ENCODE measurements at places on chromosomes 4 and X.
A peak's percentile ranks its signal among the peaks of the same experiment; 100 is the strongest.

DNA sequence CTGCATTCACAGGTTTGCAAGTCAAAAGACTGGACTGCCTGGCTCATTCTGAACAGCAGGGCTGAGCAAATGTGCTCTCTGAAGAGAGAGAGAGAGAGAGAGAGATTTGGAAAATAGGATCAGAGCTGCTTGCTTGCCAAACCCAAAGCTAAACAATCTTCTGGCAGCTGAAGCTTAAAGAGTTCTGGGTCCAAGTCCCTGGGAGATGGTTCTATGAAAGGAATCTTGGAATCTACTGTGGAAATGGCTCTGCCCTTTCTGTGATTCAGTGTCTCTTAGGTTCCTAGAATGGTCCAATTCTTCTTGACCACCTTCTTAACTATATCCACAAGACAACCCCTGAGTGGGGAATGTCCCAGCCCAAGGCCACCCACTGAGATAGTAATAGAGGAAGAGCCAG is 66.1 kb upstream of the EFNB1 start:
- DNase-seq = no peak

DNA sequence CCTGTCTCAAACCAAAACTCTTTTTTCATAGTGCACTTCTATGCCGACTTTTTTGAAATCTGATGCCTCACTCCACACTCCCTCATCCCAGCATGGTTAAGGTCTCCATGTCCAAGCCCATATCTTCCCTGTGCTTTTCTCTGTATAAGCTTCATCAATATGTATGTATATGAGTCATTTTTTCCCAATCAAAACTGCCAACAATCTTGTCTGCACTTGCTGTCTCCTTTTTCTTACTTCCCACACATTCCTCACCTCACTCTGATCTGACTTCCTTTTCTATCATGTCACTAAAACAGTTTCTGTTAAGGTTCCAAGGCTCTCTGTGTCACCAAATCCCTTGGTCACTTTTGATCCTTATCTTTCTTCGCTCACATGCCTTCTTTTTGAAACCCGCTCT is 88.2 kb upstream of the GPR50 start:
- DNase-seq = no peak

GRCh38 chr4:183876268-183876934 is 28.7 kb upstream of the STOX2 start:
- DNase-seq = peak; percentile 77

- DNase-seq = no peak
Observed at GRCh38 chr4:117640836-117641235, 393.4 kb upstream of the NDST3 start.

- DNase-seq = no peak
Observed at GRCh38 chr4:6748286-6748685, 32.3 kb downstream of the BLOC1S4 start.

DNA sequence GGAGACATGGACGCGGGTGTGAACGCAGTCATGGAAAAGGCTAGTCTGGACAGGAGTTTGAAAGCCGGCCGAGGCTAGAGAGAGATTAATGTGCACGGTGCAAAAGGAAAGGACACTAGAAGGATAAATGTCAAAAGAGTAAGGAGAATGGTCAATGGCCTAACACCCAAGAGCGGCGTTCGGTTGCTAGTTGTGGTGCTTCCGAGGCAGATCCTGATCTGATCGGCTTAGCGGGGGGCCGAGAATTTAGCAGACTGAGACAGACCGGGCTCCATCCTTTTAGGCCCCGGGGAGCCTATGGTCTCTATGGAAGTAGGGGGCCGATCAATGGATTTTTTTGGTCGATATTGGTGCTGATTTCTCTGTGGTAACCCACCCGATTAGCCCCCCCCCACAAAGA is 6.9 kb downstream of the GAGE10 start:
- no peak for DNase-seq

- DNase-seq = no peak
Observed at GRCh38 chr4:184450743-184451535, 23.4 kb downstream of the IRF2 start.

- DNase-seq = peak; percentile 83
Observed at GRCh38 chr4:95267081-95267480, 281.7 kb downstream of the UNC5C start.

DNA sequence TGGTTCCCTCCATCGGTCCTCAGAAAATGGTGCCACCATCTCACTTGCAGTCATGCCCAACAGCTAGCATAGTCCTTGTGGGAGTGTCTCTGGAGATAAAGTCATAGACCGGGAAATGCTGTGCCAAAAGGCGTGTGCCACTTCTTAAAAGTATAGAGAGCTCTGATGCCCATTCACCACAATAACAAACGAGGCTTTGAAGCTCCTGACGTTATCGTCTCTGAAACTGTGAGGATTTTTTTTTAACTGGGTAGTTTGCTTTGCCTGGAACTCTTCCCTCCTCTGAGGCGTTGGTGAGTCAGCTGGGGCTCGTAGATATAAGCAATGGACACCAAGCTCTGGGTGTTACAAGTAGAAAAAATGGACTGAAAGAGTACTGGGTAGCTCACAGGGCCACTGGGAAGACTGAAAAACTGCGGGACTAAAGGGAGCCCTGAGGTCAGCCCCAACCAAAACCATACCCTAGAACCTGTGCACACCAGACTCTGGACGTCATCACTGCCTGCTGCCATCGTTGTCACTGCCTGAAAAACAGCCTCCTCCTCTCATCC is 89.4 kb upstream of the TRIM2 start:
- peak; percentile 56 for DNase-seq

DNA sequence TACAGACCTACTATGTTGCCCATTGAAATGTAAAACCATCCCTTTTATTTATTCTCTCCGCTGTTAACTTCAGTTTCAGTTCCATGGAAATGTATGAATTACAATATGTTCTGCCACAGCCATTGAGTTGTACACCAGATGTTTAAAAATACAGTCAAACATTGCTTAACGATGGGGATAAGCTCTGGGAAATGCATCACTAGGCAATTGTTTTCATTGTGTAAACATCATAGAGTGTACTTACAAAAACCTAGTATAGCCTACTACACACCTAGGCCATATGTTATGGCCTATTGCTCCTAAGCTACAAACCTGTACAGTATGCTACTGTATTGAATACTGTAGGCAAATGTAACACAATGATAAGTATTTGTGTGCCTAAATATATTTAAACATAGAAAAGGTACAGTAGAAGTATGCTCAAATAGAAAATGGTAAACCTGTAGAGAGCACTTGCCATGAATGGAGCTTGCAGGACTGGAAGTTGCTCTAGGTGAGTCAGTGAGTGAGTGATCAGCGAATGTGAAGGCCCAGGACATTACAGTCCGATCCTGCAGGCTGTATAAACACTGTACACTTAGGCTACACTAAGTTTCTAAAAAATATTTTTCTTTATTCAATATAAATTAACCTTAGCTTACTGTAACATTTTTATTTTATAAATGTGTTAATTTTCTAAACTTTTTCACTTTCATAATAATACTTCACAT is 2.7 kb upstream of the PF4V1 start:
- no peak for DNase-seq

GRCh38 chrX:36986231-36986630 is 21.9 kb upstream of the FAM47C start:
- no peak for DNase-seq

GRCh38 chr4:76384052-76384451 is 36.9 kb downstream of the CCDC158 start:
- DNase-seq = no peak

- DNase-seq = peak; percentile 22
Observed at GRCh38 chrX:15929194-15929593, 74.6 kb upstream of the AP1S2 start.

GRCh38 chr4:126959056-126959745 is 673.6 kb upstream of the INTU start:
- DNase-seq = no peak

- no peak for DNase-seq
Observed at GRCh38 chr4:186852964-186853391, 129.3 kb upstream of the FAT1 start.

DNA sequence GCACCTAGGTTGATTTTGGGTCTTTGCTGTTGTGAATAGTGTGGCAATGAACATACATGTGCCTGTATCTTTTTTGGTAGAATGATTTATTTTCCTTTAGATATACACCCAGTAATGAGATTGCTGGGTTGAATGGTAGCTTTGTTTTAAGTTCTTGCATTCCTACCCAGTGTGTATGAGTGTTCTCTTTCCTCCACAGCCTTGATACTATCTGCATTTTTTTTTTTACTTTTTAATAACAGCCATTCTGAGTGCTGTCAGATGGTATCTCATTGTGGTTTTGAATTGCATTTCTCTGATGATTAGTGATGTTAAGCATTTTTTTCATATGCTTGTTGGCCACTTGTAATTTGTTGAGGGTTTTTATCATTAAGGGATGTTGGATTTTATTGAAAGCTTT is 351.8 kb upstream of the GNPDA2 start:
- DNase-seq = no peak

DNA sequence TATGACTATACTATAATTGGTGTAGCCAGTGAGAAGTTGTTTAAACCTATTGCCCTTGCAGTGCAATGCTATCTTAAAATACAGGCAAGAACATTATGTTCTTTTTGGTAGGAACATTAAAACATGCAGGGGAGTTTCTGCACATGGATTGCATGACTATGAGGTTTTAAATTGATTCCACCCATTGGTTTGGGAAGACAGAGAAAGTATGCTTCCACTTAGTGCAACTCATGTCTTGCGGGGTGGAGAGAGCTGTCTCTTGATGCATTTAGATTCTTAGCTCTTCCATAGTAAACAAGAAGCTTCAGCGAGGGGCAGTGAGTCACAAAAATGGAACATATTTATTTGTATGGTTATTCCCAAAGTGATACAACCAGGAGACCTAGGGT is 39.5 kb upstream of the RASL11B start:
- DNase-seq = peak; percentile 66

DNA sequence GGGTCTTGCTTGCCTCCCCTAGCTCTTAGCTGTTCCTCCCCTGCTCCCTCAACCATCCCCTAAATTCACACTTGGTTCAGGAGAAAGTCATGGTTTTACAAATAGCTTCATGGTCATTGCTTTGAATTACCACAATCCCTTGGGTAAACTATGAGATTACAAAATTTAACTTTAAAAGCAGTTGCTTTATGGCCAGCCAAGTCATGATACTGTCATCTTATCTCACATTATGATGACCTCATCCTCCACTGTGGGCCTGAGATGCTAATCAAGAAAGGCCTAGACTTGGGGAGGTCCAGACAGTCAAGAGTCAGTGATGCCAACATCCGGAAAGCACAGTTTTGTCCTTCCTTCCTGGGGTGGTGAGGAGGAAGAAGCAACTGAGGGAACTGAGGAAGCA is 10.5 kb upstream of the FGF16 start:
- DNase-seq = peak; percentile 51

DNA sequence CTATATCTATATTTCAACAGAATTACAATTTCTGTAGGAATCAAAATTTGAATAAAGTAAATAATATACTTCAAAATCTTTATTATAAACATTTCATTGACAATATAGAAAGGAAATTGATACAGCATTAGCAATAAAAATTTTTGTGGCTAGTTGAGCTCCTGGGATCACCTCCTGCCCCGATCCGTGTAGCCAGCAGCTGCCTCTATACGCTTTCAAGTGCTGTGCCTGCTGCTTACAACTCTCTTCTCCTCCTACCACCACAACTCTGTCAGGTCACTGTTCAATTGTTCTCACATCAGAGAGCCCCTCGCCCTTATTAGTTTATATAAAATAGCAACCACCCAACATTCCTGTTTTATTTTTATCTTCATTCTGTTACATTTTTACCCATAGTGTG is 27.6 kb downstream of the INPP4B start:
- no peak for DNase-seq

DNA sequence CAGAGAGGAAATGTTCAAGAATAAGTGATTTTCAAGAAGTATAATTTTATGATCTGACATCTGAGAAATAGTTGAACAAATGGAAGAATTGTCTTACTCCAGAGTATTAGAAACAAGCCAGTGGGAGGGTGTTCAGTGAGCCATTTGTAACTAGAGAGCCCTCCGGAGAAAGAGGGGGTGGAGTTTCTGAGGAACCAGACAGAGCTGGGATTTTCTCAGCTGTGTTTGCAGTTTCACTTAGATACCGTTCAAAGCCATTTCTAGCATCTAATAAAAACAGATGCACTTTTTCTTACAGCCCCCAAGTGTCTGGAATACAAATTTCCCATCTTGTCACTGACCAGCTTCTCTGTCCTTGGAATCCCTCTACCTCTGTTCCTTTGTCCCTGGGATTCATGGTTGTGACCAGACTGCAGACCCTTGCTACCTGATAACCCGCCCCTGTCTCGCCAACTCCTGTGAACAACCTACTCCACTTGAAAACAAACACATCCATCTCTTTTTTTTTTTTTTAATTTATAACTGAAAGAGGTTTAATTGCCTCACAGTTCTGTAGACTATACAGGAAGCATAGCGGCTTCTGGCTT is 132.8 kb upstream of the KLF3 start:
- peak; percentile 5 for DNase-seq

DNA sequence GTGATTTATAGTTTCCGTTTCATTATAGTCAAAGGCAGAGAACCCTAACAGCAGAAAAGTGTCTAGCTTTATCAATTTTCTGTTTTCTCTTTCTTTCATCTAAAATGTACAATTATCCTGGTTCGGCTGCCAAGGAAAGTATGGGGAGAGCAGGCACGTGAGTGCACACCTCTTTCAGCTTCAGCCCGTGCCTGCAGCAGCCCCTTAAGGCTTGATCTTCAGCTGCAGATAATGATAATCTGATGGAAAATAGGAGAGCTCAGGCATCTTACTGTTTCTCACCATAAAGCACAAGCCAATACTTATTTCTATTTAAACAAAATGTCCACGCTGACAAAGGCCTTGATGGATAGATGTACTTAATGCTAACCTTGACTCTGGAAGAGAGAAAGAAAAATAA is 334.4 kb downstream of the UNC5C start:
- no peak for DNase-seq

DNA sequence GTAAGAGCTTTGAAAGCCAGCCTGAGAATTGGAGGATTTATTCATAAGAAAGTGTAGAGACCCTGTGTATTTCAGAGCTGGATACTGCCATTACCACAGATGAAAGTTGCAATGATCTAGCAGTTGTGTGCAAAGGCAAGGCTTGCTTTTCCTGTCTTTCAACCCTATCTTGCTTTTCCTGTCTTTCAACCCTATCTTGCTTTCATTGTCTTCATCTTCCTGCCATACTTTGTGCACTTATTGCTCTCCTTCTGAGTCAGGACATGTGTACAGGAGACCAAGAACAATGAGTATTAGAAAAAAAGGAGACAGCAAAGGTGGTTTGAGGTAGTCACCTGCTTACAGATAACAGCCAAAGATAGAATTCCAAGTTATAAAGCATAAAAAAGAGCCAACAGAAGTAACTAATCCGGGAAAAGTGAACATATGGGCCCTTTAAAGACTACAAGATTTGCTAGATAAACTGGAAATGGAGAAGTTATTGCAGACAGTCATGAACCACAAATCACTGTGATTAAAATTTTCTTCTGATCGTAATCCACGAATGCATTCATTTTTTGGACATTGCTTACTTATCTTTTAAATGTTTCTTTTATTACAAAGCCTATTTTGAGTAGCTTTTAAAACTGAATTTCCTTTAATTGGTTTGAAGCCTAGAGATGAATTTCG is 17.2 kb downstream of the C1QTNF7 start:
- no peak for DNase-seq

Data from fibroblast of skin of scalp (primary cell).